ENCODE measurements at places on chromosomes 7 and 10.

DNA sequence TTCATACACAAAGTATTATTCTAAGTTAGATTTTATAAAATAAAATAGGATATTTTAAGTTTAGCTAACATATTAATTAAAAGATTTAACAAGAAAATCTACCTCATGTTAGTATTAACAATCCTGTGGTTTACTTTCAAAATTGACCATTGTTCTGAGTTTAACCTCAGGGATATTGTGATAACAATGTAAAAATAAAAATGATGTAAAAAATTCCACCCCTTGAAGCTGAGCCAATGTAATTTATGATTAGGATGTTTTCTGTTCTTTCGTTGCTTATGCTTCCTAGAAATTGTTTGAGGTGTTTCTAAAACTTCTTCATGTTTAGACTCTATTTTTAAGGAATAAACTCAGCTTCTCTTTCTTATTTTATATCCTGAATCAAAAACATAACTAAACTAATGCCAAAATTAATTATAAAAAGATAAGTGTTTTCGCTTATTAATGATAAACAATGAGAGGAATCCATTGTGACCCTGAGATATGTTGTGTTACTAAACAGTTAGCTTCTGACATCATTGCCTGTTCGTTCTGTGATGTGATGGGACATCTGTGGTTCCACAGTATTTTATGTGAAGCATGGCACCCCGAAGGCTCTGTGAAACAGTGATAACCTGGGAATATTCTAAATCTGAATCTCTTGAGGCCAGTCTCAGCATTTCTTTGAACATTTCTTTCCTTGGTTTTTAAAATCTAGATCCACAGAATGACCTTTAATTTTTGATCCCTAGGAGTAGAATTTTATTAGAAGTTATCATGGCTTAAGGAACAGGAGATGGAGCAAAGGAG lies 340.8 kb downstream of the ARL4A start:
- DNase-seq: no peak

- DNase-seq: no peak
Observed at GRCh38 chr7:111842491-111842890, 280.2 kb upstream of the IMMP2L start.

GRCh38 chr10:69092959-69093850 lies 5.3 kb downstream of the SRGN start:
- peak; percentile 65 for DNase-seq

GRCh38 chr10:65566906-65567305 lies 1358.9 kb upstream of the LRRTM3 start:
- no peak for DNase-seq

GRCh38 chr7:149287622-149288021 lies 25.6 kb downstream of the ZNF783 start:
- DNase-seq: no peak

DNA sequence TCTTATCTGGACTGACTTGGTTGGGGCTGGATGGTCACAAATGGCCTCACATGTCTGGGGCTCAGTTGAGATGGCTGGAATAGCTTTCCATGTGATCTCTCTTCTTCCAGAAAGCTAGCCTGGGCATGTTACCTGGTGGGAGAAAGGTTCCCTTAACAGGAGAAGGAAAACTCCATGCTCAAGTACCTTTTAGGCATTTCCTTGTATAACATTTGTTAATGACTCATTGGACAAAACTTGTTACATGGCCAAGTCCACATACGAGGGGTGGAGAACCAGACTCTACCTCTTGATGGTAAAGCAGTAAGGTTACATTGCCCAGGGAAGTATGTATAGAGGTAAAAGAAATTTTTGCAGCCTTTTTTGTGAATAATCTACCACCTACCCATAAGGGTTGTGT lies 826.4 kb downstream of the LRMDA start:
- no peak for DNase-seq
